ENCODE measurements at places on chromosomes 12 and 14.

- no peak for DNase-seq
Observed at GRCh38 chr12:61282790-61283575, 977.2 kb upstream of the USP15 start.

GRCh38 chr12:41920355-41920754 is 224.3 kb downstream of the GXYLT1 start:
- no peak for DNase-seq

GRCh38 chr14:29717901-29718300 is 209.7 kb downstream of the PRKD1 start:
- DNase-seq: no peak

GRCh38 chr14:34407951-34408350 is 54.1 kb downstream of the SPTSSA start:
- DNase-seq: no peak

GRCh38 chr12:92002673-92003382 is 142.8 kb downstream of the BTG1 start:
- DNase-seq: no peak

DNA sequence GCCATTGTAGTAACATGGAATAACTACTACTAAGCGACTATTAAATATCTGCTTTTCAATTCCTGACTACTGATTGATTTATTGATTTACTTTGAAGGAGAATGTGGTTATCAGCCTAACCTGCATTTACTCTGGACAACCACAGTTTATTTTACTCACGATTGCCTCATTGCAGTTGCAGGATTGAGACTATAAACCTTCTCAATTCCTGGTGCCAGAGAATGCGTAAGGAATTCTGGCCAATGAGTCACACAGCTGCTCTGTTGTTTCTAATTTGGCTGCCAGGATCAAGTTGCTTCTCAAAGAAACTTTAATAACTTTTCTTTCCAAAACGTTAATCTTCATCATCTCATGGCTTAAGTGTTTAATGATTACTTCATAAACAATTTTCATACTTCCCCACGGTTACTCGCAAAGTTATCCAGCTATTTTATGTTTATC is 13.1 kb upstream of the TMTC1 start:
- DNase-seq: no peak

DNA sequence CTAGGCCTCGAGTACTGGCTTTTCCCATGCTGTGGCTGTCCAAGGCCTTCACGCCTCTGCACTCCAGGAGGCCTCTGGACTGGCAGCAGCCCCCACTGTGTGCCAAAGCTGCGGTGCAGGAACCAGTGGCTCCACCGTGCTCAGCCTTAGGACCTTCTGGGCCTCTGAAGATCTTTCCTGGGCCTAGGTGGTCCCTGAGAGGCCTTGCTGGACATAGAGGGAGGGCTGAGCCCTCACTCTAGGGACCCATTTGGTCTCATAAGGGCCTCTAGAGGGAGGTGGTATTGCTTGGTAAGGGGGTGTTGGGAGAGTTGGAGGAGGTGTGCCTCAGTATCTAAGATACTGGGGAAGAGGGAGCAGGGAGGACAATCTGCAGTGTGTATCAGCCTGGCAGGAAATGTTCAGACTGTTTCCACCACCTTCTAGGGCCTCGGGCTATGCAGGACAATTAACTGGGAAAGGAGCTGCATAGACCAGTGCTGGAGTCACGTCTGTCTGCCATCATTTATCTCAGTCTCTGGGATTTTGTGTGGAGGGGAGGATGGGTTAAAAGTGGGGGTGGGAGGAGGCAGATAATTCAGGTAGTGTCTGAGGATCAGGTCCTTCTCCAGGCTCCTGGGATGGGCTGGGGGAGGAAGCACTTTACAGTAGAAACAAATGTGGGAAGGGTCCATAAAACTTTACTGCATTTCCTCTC is 2.9 kb downstream of the HOXC5 start:
- DNase-seq: no peak

- DNase-seq: no peak
Observed at GRCh38 chr14:24315807-24316596, 4.7 kb downstream of the LTB4R start.

- no peak for DNase-seq
Observed at GRCh38 chr14:51596488-51597117, 55.1 kb upstream of the FRMD6 start.

GRCh38 chr12:52362118-52362726 is 5.1 kb downstream of the KRT85 start:
- no peak for DNase-seq

Measured in activated T-cell treated with anti-CD3 and anti-CD28 coated beads for 4 hours (primary cell).